Activated CD4-positive, alpha-beta T cell treated with anti-CD3 and anti-CD28 coated beads, Interleukin-2, amount 50 U/mL, for 4 hours (primary cell): ENCODE measurements at places on chromosomes 3 and 15.

DNA sequence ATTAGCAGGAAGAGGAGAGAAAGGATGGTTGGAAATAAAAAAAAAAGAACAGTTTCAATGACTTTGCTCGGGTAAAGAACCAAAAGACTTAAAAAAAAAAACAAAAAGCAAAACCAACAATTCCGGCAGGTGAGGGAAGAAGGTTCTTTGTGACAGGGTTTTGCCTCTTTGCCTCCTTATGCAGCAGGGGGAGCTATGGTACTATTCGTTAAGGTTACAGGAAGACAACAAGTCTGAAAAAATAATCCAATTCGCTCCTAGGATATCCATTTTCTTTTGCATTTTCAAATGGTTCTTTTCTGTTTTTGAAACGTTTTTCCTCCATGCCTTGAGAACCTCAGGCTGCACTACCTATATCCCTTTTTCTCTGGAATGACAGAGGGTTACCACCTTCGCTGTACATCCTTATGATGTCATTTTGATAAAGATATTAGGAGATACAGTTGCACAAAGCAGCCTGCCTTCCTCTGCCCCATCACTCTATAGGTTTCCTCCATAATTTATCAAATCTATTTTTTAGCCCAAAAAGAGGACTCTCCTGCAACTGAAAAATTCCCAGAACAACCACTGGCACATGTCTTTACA is 55.0 kb downstream of the CFAP20DC start:
- no peak for DNase-seq

DNA sequence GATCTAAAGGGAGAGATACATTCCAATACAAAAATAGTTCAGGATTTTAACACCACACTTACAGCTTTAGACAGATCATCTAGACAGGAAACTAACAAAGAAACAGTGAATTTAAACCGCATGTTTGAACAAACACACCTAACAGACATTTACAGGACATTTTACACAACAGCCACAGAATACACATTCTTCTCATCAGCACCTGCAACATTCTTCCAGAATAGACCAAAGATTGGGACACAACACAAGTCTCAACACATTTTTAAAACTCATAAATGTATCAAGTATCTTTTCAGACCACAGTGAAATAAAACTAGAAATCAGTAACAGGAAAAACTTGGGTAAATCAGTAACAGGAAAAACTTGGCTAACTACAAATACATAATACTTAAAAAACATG is 256.3 kb downstream of the MCTP2 start:
- no peak for DNase-seq

GRCh38 chr15:88493844-88494243 is 26.3 kb downstream of the MRPS11 start:
- DNase-seq = no peak

- DNase-seq = no peak
Measured at GRCh38 chr3:94413336-94414108, 350.7 kb downstream of the NSUN3 start.

GRCh38 chr3:157157836-157158235 is 2.1 kb downstream of the CCNL1 start:
- DNase-seq = no peak

- no peak for DNase-seq
Measured at GRCh38 chr15:100256970-100257650, 84.7 kb downstream of the ADAMTS17 start.

DNA sequence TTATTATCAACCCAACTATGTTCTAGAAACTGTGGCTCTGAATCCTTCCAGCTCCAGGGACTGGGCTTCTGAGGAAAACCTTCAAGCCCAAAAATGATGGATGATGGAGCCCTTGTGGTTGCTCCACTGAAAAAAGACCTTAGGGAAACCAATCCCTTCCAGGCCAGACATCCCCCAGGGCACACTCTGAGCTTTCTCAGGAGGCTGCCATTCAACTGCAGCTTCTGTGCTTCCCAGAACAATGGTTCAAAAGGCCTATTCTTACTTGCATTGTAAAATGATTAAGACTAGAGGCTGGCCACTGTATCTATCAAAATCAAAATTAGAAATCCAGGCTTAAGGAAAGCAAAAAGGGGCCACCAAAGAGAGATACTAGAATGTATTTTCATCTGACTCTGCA is 27.3 kb downstream of the EID1 start:
- DNase-seq = no peak

DNA sequence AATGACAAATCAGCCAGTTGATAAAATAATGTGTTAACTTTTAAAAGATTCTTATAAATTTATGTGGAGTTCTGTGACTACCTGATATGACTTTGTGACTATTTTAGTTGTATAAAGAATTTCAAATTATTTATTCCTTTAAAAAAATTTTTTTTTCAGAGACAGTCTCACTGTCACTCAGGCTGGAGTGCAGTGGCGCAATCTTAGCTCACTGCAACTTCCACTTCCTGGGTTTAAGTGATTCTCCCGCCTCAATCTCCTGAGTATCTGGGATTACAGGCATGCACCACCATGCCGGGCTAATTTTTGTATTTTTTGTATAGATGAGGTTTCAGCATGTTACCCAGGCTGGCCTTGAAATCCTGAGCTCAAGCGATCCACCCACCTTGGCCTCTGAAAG is 48.5 kb downstream of the MBNL1 start:
- no peak for DNase-seq

DNA sequence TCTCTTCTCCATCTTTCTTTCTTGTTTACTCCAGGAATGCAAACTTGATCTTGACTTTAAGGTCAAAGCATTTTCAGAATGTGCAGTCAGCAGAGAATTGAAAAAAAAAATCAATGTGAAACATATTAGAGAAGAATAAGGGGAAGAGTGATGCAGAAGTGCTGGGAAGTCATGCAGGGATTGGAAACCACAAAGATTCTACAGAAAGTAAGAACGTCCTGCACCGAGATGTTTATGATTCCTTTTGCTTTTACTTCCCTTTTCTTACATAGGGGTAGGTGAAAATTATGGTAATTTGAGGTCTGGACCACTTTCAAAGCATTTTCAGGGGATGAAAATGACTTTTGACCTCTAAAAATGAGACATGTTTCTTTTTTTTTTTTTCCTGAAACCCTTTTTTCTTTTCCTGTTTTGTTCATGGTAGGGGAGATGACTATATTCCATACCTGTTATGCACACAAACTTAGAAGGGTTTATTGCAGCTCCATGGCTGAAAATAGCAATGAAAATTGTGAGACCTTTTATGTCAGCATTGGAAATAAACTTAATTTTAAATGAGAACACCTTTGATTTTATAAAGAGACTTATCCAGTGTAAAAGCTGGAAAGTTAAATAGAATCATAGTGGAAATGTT is 623.5 kb upstream of the TBL1XR1 start:
- DNase-seq = no peak

DNA sequence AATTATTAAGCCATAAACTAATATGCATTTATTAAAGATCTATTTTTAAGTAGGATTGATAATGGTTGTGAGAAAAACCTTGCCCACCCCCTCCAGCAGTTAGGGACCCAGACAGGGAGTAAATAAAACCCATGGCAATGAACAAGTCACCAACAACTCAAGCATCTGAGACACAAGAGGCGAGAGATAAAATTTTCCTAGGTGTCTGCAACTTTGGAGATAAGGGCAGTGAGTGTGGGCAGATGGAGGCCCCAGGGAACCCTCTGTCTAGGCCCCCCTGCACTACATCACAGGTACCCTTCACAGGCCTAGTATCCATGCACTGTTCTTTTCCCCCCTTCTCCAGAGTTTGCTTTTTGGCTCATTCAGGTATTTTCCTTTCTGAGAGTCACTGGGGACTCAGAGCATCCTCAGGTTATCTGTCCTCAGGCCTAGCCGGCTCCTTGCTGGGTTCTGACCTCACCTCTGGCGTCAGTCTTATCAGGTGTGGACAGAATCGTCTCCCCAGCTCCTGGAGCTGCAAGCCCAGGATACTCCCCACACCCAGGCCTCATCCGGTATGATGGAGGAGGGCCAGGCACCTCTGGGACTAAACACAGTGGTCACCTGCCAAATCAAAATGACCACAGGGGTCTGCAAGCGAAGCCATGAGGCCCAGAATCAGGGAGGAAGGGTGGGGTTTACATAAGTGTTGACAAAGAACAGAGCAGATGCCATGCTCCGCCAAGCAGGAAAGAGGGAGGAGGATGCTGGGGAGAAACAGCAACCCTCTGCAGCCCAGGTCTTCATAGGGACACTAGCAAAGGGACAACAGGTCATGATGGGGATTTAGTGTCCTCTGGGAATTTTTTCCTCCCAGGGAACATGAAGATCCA is 50.4 kb downstream of the CCNL1 start:
- DNase-seq = no peak

- no peak for DNase-seq
Measured at GRCh38 chr3:153110041-153110440, 52.0 kb upstream of the RAP2B start.

DNA sequence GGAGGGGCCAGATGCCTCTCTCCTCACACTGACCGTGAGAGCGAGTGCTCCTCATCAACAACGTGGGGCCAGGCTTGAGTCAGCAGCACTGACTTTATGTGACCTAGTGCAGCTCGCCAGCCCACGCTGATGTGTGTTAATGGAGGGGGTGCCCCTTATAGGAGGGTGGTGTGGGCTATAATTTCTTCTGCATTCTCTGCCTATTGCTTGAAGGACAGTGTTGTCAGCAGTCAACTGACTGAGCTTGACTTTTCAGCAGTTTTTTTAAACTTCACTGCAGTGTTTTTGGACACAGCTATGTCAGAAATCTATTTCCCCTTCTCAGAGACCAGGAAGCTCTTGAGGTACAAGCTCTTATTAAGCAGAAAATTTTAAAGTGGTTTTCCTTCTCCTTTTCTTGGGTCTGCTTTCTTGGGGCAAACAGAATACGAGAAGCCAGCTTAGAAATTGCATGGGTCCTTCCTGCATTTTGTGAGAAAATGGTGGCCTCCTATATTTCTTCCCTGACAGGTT is 304.8 kb upstream of the CTDSPL start:
- no peak for DNase-seq

DNA sequence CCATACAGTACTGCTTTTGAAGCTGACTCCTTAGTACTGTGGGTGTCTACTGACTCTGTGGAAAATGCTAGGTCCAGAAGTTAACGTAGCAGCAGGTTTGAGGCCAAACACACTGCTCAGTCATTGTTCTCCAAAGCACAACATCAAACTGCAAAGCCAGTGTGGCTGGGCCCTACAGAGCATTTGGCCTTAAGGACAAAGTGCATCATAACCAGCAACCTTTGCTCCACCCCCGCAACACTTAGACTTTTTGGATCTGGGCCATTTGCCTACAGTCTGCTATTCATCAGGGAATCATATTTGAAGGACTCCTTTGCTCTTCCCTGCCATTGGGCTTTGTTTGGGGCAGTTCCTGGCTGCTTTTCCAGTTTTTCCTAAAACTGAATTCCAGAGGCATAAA is 43.1 kb upstream of the ARL6 start:
- DNase-seq = no peak

- no peak for DNase-seq
Measured at GRCh38 chr3:67362686-67363085, 291.7 kb downstream of the SUCLG2 start.

DNA sequence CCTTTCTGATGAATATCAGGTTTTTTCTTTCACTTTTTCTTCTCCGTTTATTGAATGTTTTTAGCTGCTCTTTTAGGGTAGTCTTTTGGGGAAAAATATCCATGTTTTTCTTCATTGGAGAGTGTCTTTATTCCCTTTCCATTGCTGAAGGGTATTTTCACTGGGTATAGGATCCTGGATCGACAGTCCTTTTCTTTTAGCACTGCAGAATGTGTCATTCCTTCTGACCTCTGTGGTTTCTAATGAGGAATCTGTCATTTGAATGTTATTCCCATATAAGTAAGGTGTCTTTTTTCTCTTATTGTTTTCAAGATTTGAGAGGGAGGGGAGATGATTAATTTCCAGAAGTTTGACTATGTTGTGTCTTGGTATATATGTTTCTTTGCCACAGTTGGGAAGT is 96.8 kb downstream of the BBX start:
- DNase-seq = no peak

DNA sequence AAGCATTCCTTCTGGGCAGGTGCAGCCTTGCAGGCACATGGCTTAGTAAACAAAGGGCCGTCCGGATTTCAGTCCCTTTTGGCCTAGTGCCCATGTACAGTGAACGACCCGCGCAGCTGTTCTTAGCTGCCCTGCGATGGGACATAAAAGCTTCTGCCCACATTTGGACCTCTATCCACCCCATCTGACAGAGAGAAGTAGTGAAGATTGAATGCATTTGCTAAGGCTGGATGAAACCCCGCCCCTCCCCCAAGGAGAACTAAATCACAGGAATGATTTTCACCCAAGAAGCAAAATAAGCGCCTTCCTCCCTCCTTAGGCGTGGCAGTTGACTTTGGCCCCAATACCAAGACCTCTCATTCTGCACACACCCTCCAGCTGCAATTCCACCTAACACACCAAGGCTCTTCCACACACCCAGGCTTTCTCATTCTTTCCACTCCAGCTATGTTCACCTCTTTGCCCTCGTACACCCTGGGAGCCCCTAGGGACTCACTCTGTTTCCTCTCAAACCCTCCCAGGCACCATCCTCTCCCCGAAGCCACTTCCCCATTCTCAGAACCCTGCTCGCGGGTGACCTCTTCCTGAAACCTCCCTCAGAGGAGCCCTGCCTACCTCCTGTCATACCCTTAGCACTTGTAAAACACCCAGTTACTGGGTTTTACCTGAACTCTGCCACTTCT is 14.1 kb upstream of the HRH1 start:
- no peak for DNase-seq

GRCh38 chr3:194488055-194488742 is 1.4 kb upstream of the ATP13A3 start:
- DNase-seq = no peak

- DNase-seq = no peak
Measured at GRCh38 chr3:141642215-141642614, 95.9 kb upstream of the RNF7 start.

DNA sequence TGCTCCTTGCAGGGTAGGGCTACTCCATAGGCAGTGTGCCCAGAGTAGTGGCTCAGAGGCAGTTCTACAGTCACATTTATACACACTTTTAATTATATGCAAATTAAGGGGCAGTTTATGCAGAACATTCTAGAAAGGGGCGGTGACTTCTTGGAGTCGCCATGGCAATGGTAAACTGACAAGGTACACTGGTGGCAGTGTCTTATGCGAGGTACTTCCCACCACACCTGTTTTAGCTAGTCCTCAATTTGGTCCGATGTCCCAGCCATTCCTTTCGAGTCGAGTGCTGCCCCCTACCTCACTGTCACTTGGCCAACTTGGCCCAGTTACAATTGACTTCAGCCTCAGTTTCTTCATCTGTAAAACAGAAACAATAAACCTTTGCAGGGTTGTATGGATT is 3.8 kb upstream of the IRAK2 start:
- no peak for DNase-seq

- no peak for DNase-seq
Measured at GRCh38 chr3:19070325-19070724, 78.0 kb upstream of the KCNH8 start.
